ENCODE measurements at places on chromosomes 7 and 10. TPM values are rescaled to one million over a fixed set of nuclear protein-coding genes. Genes with fewer than 3 reads are reported as not detected.

GARIN1A gene
- 1.5 TPM for total RNA-seq

TASOR2 gene
- 48.7 TPM for total RNA-seq

LRRN3 gene
- 15.3 TPM for total RNA-seq

CUZD1 gene
- 0.20 TPM for total RNA-seq

MKX gene
- 0.31 TPM for total RNA-seq

GPC2 gene
- total RNA-seq, result 0.78 TPM

DNA sequence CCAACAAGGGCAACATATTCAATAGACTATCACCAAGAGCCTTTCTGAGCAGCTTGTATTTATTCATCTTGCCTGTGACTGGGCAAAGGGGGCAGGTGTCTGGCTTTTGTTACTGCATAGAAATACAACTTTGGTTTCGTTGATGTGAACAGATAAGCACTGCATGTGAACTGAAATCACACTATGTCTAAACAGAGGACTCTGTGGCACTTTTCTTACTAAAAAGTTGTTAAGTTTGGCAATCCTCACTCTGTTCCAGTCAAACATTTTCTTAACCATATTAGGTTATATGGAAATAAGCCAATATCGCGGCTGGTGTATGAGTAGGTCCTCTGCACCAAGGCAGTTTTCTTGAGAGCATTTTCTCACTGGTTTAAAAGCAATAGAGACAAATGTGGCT is 48.5 kb downstream of the CALD1 start:
- DNase-seq, result no peak

- DNase-seq, result no peak
These were observed 5.6 kb upstream of the VSTM4 start for GRCh38 chr10:49120911-49121310.

- DNase-seq, result no peak
These were observed 233.2 kb upstream of the AUTS2 start for GRCh38 chr7:69364813-69365643.

DNA sequence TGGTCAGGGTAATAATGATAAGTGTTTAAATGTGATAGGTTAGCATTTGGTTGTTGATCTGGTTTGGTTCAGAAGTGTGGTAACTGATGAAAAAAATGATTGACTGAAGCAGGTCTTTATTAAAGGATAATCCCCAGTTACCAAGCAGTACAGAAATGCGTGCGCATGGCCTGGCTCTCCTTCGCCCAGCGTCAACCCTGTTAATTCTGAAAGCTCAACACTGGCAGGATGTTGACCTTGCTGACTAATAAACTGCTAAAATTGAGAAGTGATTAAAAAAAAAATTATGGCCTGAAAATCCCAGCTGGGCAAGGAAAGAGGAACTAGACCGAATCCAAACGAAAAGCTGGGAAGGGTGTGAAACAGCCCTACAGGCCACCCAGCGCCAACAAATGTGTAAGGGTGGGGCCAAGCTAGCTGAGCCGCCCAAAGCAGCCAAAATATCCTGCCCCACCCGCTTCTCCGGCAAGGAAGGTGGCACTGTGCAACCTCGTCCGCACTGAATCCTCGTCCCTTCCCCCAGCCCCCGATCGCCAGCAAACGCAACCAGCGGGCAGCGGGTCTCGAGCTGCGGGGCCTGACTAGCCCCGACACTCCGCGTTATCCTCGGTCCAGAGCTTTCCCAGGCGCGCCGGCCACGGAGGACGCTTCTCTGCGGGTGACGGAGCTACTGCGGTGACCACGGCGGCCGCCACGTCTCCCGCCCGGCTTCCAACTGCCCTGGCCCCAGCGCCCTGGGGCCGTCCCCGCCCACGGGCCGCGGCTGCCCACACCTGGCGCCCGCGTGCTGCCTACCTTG is 561 bp downstream of the SHTN1 start:
- DNase-seq, result peak; percentile 84

- DNase-seq, result no peak
These were observed at the start of gene ODAD2 for GRCh38 chr10:27998954-27999275. ODAD2 (minus strand) TSS chr10:27999079; CDS start chr10:27995142, 3,937 bp downstream.

- no peak for DNase-seq
These were observed 10.0 kb downstream of the MTURN start for GRCh38 chr7:30144657-30145306.

- DNase-seq, result no peak
These were observed 68.6 kb downstream of the JAZF1 start for GRCh38 chr7:28112012-28112411.

DNA sequence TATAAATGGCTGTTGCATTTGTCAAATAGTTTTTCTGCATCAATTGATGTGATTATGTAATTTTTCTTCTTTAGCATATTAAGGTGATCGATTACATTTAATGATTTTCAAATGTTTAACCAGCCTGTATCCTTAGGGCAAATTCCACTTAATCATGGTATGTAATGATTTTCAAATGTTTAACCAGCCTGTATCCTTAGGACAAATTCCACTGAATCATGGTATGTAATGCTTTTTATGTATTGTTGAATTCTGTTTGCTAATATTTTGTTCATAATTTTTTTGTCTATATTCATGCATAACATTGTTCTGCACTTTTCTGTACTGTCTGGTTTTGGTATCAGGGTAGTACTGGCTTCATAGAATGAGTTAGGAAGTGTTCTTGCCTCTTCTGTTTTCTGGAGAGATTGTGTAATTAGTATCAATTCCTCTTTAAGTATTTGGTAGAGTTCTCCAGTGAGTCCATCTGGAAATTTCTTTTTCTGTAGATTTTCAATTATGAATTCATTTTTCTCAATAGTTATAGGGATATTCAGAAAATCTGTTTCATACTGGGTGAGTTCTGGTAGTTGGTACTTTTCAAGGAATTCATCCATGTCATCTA is 393.2 kb upstream of the FOXK1 start:
- DNase-seq, result no peak

GRCh38 chr7:43693687-43694398 is 35.5 kb downstream of the COA1 start:
- no peak for DNase-seq

DNA sequence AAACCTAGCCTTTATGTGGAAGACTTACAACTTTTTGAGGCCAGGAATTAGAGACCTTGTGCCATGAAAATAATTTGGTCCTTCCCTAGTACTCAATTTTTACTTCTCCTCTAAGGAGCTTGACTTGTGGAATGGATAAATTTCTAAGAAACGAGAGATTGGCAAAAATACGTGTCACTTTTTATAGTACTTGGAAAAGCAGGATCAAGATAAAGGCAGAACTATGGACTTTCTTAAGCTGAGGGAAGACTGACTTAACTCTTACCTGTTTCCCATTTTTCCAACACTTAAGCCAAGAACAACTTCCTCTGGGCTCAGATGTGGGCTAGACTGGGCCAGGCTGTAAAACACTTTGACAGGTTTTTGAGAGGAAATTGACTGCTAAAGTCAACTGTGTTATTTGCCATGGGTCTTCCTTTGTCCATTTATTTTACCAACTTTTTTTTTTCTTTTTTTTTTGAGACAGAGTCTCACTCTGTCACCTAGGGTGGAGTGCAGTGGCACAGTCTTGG is 2.0 kb upstream of the WBP1L start:
- no peak for DNase-seq

DNA sequence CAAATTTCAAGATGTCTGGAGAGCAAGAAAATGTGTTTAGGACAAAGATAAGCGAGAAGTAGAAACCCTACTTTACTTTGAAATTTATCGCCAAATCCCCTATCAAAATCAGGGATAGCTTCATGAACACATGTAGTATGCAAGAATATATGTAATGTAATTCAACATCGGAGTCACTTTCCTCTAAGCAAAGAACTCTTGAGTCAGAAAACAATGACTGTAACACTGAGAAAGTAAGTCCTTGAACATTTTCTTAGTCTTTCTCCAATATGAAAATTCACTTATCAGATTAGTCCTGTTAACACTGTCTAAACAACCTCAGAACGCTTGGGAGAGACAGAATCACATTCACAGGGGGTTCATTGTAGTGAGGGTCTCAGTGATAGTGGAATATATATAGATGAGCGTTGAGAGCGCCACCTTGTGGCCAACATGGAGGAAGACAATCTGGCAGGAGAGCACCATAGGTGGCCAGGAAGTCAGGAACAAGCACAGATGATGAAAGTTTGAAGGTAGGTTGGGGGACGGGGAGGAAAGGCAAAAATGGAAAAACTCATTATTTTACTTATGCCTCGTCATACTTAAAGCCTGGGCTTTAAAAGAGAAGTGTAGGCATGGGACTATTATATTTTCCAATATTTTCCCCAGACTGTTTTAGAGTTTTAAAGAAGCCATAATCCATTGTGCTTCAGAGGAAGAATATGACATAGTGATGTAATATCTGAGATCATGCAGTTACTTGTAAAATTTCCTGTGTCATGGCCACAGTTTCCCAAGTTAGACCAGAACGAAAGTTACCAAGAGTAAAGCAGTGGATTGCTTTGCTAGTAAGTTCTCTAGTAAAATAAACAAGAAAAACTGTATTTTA is 115.5 kb upstream of the GNAI1 start:
- DNase-seq, result peak; percentile 31

DNA sequence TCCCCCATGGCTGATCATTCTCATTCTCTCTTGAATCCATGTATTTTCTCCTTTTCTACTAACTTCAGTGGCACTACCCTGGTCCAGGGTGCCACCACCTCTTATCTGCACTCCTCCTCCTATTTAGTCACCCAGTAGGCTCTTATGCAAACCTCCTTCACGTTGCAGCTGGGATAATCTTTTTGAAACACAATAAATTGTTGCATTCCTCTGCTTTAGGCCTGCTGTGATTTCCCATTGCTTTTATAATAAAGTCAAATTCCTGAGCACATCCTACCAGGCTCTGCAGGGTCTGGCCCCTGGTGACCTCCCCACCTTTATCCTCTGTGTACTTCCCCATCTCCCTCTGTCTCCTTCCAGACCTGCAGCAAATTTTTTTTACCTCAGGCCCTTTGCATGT is 112.7 kb upstream of the KIAA1217 start:
- DNase-seq, result no peak

DNA sequence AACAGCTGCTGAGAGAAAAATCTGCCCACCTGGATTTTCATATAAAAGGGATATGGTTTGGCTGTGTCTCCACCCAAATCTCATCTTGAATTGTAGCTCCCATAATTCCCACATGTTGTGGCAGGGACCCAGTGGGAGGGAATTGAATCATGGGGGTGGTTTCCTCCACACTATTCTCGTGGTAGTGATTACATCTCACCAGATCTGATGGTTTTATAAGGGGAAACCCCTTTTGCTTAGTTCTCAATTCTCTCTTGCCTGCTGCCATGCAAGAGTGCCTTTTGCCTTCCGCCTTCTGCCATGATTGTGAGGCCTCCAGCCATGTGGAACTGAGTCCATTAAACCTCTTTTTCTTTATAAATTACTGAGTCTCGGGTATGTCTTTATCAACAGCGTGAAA is 20.8 kb upstream of the MKI67 start:
- no peak for DNase-seq

DNA sequence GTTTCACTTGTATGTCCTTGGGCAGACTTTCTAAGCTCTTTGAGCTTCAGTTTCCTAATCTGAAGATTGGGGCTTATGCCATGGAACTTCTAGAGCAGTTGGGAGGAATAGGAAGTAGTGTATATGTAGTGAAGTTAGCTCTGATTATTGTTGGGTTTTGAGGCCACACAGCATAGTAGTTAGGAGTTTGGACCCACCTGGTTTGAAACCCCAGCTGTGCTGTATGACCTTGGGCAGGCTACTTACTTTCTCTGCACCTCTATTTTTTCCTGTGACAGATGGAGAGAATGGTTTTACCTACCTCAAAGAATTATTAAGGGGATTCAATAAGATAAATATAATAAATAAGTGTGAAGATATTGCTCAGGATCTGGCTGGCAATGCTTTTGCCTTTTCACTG is 61.4 kb upstream of the ADRB1 start:
- no peak for DNase-seq

GRCh38 chr7:26533217-26533616 is 241.6 kb downstream of the SNX10 start:
- DNase-seq, result no peak

DNA sequence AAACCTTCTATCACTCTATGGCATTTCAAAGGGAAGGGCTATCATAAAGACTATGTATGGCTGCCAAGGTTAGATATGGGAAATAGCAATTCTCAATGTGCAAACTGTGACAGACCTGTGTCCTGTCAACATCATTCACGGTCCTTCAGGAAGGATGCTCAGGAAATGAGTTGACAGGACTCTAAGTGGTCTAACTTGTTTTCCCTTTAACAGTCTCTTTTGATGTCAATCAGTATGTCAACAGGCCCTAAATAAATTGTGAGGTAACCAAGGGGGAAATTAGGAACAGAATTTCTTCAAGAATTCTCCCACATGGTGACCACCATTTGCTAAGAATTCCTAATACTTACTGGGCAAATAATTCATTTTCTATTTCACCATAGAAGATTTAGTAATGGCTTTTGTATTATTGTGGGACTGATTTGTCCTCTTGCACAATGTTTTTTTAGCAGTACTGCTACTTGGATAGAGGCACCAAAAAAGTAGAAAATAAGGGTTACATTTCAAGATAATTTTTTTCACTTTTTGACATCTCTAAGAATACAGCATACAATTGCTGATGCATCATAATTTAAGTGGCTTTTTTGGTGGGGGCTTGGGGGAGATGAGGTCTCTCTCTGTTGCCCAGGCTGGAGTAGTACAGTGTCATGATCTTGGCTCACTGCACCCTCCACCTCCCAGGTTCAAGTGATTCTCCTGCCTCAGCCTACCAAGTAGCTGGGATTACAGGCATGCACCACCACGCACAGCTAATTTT is 275.8 kb downstream of the CACNA2D1 start:
- no peak for DNase-seq

DNA sequence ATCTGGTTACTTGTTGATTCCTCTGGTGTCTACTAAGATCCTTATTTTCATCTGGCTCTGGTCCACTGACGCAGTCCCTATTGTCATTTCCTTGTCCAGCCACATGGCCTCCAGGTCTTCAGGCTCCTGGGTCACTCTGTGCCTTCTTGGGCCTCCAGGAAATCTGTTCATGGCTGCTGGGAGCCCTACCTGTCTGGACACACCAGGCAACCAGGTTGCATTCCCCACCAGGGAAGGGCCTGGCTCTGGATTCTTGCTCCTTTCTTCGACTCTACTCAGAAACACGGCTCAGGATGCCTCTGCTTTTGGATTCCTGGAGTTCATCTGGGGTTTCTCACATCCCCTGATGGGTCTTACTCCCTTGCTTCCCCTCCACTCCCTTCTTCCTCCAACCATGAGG is 8.0 kb upstream of the PPIF start:
- no peak for DNase-seq

- DNase-seq, result no peak
These were observed 688.0 kb upstream of the ZWINT start for GRCh38 chr10:57049096-57049495.

DNA sequence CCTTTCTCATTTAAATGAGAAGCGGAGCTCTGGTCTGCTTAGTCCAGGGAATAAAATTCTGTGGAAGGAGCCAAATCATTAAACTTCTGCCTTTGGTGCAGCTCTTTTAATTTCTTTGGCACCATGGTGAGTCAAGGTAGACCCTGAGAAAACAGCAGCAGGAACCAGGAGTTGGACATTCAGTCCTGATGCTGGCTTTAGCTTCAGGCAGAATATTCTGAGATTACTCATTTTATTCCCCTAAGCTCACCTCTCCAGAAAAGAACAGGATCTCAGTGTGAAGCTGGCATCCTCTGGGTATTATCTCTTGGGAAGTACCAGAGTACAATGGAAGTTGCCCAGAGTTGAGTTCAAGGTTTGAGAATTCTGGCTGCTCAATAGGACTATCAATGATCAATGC is 211.6 kb upstream of the NRP1 start:
- no peak for DNase-seq
